ENCODE measurements at places on chromosomes 7 and 10.

DNA sequence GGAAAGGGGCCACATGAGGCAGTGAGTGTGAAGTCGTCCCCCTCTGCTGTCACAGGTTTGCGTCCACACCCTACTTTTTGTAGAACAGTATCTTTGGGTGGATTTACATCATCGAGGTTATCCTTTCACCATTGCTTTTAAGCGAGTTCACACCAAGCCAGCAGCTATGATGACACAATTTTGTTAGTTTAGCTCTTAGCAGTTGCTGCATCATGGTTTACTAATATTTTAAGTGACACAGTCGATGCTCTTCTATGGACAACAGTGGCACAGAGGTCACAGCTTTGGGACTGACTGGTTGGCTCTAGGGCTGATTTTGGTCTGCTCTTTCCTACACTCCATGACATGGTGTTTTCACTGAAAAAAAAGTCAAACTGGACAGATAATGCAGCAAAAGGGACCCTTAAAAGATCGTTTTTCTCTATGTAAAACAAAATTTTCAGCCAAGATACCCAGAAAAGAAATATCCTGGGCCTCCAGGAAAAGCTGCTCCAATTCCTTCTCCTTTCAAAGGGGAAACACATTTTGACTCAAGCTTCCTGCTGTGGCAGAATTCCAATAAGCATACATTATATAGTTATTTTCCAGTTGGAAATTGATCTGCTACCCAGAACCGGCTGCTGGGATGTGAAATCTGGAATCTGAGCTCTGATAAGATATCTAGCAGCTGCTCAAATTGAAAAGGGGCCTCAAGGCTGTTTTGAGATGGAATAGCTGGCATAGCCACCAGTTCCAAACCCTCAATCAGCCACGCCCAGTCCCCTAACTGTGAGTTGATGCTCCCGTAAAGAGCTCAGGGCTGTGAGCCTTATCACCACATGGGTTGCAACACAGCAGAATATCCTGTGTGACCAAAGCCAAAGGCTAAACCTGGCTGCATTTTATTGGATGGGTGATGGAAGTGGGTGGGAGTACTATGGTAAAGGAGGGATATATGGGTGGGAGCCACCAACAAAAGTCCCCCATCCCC is 114.2 kb downstream of the SMURF1 start:
- no peak for DNase-seq

GRCh38 chr10:20207653-20208052 is 391.4 kb downstream of the PLXDC2 start:
- no peak for DNase-seq

GRCh38 chr10:24519950-24520349 is 203.7 kb downstream of the ARHGAP21 start:
- no peak for DNase-seq

GRCh38 chr10:80136134-80136571 is 3.6 kb downstream of the PLAC9 start:
- no peak for DNase-seq

DNA sequence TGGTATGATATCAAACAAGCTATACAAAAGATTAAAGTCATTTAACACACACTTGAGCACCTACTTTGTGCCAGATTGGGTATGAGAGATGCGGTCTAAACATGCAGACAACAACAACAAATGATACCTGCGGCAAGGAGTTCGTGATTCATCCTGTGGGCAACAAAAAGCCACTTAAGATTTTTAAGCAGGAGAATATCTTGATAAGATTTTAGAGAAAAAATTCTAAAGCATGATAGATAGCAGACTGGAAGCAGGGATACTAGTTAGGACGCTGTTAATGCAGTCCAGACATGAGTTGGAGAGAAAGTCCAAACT is 1.6 kb upstream of the KBTBD2 start:
- no peak for DNase-seq
